ENCODE measurements at places on chromosomes 7 and 10.
A peak's percentile ranks its signal among the peaks of the same experiment; 100 is the strongest.

- DNase-seq, result no peak
Measured at GRCh38 chr10:110410329-110411046, 87.2 kb upstream of the DUSP5 start.

- DNase-seq, result no peak
Measured at GRCh38 chr10:127047878-127048238, 142.6 kb downstream of the DOCK1 start.

- no peak for DNase-seq
Measured at GRCh38 chr10:77244746-77245145, 392.9 kb downstream of the KCNMA1 start.

- DNase-seq, result no peak
Measured at GRCh38 chr7:136179851-136180721, 202.9 kb upstream of the MTPN start.

- DNase-seq, result no peak
Measured at GRCh38 chr10:31358688-31359330, 39.8 kb downstream of the ZEB1 start.

DNA sequence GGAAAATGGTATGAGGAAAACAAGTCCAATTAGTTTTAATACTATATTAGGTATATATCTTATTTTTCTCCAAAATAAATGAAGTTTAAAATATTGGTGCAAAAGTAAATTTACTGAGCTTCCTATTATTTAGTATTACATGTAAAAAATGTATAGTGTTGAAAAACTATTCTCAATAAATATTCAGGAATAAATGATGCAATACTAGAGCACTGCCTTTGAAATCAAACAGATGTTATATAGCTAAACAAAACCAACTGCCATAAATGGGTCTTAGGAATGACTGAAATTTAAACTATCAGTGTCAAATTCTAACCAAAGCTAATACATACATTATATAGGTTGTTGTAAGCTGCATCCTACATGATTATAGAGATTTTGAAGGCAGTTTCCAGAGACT is 1434.0 kb upstream of the LRRTM3 start:
- no peak for DNase-seq

- DNase-seq, result no peak
Measured at GRCh38 chr7:137454767-137455166, 111.2 kb upstream of the PTN start.

DNA sequence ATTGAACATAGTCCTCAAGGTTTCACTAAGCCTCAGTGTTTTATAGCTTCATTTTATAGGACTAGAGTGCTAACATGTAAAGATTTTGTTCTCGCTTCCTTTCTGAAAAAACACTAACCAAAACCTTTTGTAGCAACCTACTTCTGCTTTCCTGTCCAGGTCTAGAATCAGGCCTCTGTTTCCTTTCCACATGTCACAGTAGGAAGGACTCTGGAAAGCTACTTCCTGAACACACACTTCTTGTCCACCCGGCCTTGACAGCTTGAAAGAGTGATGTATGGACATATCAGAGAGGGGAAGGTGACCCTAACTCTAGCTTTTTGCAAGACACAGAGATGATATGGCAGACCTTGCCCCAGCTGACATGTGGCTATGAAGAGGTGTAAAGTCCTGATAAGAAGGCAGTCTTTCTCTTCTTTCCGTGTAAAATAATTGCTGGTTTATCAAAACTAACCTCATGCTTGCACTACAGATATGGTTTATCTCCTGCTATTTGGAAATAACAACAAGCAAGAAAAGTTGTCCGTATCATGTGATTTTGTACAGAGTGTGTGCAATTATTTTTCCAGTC is 175.4 kb downstream of the SKAP2 start:
- DNase-seq, result no peak

DNA sequence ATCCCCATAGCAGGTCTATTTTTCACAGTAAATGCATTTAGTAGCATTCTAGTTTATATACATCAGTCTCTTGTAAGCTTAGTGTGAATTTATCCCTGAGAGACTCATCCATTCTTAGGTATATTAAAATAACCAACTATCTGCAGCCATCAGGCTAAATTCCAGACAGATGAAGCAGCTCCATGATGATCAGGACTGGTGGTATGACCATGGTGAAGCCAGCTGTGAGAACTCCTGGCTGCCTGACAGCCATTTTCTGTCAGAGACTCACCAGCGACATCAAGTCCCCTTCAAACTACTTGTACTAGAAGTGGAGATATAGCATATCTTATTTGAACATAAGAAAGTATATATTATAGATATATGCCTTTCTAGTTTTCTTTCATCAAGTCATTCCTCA is 70.3 kb upstream of the GSDME start:
- no peak for DNase-seq

DNA sequence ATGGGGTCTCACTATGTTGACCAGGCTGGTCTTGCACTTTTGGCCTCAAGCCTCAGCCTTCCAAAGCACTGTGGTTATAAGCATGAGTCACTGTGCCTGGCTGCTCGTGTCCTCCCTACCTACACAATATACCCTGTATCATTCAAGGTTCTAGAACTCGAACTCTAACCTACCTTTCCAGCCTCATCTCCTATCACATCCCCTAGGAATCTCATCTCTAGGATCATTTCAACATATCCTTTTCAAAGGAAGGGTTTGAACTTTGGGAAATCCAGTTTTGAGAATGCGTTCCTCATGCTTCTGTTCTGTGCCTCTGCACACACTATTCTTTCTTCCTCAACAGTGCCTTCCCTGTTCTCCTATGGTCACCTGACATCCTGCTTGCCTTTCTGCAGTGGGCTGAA is 87.8 kb upstream of the RHEB start:
- DNase-seq, result no peak

DNA sequence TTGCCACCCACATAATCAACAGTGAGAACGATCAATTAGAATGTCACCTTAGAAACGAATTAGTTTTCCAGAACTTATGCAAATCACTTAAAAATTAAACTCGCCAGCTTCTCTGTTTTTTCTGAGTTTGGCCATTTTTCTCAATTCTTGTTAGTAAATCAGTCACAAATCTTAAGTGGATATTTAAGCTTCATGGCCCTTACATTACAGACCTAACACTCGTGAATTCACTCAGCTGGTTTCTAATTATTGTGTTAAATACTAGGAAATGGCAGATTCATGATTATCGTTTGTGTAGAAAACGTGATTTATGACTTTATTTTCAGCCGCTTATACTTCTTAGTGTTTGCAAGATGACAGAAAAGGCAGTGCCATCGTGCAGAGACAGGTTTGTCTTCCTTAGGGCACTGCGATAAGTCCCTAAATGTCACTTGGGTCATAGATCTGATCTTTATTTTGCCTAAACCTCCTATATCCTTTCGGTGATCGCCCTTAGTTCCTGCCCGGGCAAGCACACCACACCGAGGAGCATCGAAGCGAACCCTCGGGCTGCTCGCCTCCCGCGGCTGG is 587 bp upstream of the CELF2 start:
- no peak for DNase-seq

GRCh38 chr10:69656742-69657269 is 26.8 kb downstream of the FAM241B start:
- no peak for DNase-seq

DNA sequence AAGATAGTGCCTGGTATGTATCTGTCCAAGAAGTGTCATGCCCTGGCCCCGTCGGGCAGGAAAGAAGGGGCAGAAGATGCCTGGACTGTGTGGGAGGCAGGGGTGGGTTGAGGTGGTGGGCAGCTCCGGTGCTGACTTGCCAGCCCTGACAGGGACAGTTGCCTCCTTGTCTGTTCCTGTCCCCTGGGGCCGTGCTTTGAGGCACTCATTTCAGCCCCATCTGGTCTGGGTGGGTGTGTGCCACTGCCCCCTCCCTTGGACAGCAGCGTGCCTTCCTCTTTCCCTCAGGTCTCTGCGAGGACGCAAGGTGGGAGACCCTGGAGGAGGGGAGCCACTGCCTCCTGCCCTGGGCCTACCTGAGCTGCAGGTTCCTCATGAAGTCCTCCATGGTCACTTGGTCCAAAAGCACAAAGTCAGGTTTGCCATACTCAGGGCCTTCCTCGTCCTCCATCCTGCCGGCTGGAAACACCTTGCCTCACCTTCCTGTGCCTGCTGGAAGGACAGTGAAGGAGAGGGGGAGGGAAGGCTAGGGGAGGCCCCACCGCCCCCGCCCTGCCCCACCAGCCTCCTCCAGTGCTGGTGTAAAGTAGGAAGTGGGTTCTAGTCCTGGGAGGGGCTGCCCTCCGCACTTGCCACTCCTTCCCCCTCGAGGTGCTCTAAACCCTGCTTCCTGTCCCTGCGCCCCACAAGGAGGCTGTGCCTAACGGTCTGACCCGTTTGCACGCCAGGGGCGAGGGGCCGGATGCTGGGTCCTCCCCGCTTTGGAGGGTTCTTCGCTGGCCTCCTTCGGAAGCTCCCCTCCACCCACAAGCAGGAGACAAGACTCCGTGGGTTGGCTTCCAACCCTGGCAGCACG is at the start of gene MYO1G:
Gene MYO1G, minus strand, starts transcription at position 505 of the 856 bp plus-strand sequence. Its CDS starts 54 bp downstream, at position 451.
- DNase-seq, result peak; percentile 71

DNA sequence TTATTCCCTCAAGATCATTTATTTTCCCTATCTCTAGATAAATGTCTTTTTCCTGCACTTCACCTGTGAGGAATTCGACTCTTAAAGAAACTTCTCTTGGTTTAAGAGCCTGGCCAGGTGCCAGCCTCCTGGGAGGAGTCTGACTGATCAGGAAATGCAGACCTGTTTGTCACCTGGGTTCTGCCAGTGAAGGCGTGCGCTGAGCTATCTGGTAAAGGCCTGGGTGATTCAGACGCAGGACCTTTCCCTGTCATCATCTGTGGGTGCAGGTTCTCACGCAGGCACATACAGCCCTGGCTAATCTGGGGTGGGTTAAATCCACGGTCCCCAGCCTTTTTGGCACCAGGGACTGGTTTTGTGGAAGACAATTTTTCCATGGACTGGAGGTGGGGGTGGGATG is 65.3 kb upstream of the AQP1 start:
- DNase-seq, result no peak

DNA sequence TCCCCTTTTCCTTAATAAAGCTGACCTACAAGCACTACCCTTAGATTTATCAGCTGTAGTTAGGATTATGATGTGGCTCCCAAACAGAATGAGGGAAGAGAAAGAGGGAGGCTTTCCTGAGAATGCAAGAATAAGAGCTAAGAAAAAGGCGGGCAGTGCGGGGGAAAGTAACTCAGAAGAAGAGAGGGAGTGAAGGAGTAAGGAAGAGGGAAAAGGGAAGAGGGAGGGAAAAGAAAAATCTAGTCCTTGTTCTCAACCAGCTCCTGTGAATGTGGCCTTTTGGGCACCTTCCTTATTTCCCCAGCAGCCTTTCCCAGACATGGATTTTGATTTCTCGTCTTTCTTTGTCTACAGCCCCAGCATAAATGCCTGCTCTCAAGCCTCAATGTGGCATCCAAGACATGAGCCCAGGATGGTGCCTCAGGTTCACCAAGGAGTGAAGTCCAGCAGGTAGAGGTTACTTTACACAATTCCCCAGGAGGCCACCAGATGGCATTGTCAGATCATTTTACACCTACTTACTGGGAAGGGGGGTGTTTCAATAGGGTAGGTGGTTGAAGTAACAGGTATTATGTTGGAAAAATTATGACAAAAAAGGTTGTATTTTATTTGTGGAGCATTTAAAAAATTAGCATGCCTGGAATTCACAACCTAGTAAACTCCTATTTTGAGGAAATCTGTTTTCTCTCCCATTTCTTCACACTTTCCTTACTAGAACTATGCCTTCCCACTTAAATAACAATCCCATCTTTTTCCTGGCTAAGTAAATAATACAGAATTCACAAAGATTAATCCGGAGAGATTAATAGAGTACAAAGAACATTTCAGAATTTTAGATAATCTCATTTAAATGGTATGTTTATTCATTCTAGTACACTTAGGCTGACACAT is 106.5 kb downstream of the HTR7 start:
- no peak for DNase-seq

DNA sequence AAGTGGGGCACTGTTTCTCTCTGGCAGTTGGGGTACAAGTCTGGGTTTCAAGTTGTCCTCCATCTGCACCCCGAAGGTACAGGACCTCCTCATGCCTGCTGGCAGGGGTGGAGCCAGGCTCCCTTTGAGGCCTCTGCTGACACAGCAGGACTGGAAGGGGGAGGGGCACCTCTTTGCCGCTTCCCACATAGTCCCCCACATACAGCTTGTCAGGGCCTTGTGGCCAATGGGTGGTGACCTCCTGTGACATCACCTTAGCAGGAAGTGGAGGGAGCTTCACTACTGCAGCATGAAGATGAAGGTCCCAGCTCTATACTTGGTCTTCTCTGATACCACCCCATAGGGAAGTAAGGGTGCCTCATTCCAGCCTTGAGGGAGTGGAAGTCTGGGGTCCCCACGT is 167.8 kb downstream of the RAMP3 start:
- no peak for DNase-seq

DNA sequence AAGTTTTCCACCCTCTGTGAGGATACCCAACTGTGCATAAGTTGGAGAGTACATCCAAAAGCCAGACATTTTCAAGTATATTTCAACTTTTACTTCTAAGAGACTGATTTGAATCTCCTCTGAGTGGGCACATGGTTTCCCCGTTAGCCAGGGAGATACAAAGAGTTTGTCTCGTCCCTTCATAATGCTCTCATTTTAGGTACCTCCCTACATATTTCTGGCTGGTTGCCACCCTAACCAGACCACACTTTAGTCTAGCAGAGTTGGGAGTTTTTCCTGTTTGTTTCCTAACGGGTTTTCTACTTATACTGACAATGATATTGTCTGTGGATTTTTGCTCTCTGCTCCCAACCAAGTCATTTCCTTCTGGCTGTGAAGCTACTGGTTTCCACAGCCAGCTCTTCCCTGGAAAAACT is 180.3 kb downstream of the CCDC71L start:
- DNase-seq, result no peak

GRCh38 chr7:2760098-2760889 is 72.3 kb downstream of the AMZ1 start:
- DNase-seq, result no peak

- no peak for DNase-seq
Measured at GRCh38 chr10:12993595-12993994, 7.9 kb downstream of the CCDC3 start.

DNA sequence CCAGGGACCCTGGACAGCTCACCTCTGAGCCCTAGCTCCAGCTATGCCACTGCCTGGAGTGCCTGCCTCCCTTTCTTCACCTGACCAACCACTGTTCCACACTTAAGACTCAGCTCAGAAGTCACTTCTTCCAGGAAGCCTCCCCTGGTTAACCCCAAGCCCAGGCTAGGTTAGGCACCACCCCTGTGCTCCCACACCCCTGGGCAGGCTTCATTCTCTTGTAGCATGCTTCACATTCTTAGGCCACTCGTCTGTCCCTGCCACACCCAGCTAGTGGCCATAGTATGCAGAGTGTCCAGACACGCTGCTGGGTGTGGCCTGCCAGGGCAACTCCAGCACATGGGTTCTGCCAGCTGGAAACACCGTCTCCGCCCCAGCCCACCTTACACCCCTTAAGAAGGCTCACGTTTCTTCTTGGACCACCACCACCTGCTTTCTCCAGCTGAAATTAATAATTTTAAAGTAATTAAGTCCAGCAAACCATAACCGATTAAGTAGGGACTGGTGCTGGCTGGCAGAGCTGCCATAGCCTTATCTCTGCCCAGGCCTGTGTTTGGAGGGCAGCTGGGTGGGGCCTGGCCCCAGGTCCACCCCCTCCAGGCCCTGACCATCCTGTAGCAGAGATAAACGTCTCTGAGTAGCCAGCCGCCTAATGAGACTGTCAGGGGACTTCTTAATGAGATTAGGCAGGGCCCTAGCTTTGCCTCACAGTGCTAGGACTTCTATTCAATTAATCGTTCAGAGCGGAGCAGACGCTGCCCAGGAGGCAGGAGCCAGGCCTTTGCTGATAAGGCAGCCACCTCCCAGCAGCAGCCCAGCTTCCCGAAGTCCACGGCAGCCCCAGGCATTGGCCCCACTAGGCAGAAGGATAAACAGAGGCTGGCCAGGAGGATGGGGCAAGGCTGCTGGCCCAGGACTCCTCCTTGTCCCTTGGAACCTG is 20.5 kb downstream of the GRID1 start:
- no peak for DNase-seq

- DNase-seq, result no peak
Measured at GRCh38 chr10:520402-520787, 169.1 kb downstream of the DIP2C start.

Data from stimulated activated CD4-positive, alpha-beta T cell treated with anti-CD3 and anti-CD28 coated beads, Interleukin-15, amount 100 ng/mL, for 1 hour (primary cell).